ENCODE measurements at places on chromosomes 6 and 20. TPM values are rescaled to one million over a fixed set of nuclear protein-coding genes. Genes with fewer than 3 reads are reported as not detected.

The PPIL6 gene
- 3.5 TPM for total RNA-seq

The MSH5 gene
- 2.6 TPM for total RNA-seq

The NTSR1 gene
- total RNA-seq: not detected

The XKR7 gene
- total RNA-seq: not detected

The ZC2HC1B gene
- not detected for total RNA-seq

DNA sequence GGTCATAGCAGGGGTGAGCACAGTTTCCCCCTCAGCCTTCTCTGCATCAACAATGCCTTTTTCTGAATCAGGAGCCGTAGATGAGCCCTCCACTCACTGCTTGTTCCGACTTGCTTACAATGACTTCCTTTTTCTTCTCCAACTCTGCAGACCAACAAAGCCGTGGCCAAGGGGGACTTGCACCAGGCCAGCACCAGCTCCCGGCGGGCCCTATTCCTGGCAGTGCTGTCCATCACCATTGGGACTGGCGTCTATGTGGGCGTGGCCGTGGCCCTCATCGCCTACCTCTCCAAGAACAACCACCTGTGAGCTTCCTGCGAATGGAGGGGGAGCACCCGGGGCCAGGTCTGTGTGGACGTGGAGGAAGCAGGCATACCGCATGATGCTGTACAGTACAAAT is 195.8 kb downstream of the SYNDIG1 start:
- no peak for DNase-seq

DNA sequence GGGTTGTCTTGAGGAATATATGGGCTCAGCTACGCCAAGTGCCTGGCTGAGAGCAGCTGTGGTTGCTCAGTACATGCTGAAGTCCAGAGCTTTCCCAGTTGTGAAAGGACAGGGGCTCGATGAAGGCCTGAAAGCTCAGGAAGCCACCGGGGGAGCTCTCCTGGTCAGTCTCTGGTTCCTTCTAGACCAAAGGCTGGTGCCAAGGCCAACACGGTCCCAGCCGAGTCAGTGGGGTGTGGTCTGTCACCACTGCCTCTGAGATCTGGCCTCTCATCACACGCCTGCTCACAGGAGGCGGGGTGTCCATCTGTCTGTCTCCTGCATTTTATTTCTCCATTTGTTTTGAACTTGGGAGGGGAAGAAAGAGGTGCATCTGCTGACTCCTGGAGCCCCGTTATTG is 4.9 kb upstream of the FAM83C start:
- no peak for DNase-seq

DNA sequence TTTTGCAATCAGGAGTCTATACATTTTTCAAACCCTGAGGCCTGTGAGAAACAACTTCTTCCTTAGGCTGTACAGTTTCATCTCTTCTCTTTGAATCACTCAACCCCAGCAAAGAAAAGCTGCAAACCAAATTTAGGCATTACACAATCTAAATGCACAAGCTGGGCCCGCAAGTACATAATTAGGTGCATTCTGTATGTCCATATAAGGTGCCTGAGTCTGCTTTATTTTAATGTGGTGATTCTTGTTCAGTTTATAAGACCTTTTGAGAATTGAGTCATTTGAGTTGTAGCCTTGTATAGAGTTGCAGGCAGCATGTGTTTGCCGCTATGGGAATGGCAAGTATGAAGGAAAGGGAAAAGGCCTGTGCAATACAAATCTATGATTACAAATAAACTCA is 709.6 kb upstream of the MARCKS start:
- DNase-seq: no peak

- DNase-seq: no peak
Observed at GRCh38 chr6:13044896-13045295, 283.4 kb downstream of the TBC1D7 start.

DNA sequence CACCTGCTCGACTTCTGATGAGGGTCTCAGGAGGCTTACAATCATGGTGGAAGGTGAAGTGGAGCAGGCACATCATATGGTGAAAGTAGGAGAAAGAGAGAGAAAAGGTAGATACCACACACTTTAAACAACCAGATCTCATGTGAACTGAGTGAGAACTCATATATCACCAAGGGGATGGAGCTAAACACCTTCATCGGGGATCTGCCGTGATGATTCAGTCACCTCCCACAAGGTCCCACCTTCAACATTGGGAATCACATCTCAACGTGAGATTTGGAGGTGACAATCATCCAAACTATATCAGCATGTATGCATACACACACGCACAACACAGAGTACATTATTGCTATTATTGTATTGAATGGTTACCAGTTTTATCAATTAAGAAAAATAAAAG is 453.3 kb upstream of the NRSN1 start:
- DNase-seq: no peak

GRCh38 chr6:156980515-156980914 is 203.3 kb downstream of the ARID1B start:
- no peak for DNase-seq

DNA sequence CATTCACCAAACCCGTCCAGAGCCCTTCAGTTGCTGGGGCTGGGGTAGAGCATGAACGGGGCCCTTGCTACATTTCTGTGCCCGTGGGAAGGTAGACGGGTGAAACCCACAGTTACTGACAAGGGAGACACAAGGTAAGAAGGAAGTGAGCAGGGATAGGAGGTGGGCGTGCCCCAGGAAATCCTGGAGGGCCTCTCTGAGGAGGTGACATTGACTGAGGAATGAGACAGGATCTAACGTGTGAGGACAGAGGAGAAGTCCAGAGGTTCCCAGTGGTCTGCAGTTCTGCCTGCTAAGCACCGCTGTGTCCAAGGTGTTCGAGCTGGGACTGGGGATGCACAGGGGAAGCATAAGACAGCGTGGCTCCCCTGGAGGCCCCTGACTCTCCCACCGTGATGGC is 378.8 kb downstream of the CDH4 start:
- peak; percentile 1 for DNase-seq

GRCh38 chr6:46808806-46809205 is 15.6 kb downstream of the MEP1A start:
- DNase-seq: no peak

All from left cardiac atrium (tissue), 4 donors.